ENCODE measurements at places on chromosomes 7 and 10. TPM values are rescaled to one million over a fixed set of nuclear protein-coding genes. Genes with fewer than 3 reads are reported as not detected.

The TMEM213 gene
- 0.08 TPM for polyA plus RNA-seq

The UNCX gene
- not detected for polyA plus RNA-seq

The TLX1 gene
- polyA plus RNA-seq, result not detected

The CAV1 gene
- 226 TPM for polyA plus RNA-seq

Data from muscle of back (tissue), 13 donors.